ENCODE measurements at places on chromosomes 2 and 18.

DNA sequence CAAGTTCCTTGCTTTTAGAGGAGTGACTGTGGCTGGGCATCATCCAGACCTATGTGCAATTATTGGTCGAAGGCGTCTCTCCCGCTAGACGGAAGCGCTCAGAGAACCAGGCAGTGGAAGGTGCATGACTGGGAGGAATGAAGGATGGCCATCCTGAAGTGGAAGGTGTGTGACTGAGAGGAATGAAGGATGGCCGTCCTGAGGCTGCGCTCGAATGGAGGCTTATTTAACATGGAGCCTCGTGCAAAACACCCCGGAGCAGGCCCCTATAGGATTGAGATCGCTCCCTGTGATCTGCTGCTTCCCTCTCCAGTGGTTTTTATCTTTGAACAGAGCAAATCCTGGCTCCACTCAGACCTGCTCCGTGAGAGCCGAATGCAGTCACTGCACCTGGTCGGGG lies 140.2 kb upstream of the ID2 start:
- ATAC-seq: no peak
- peaks cover 32% of the 10 kb centered on the region for H3K27me3 ChIP-seq
- H3K36me3 ChIP-seq: no peaks in the 10 kb centered on the region
- no peak overlapping the region for H3K4me3 ChIP-seq
- H3K27ac ChIP-seq: peak overlapping the region; percentile 98

DNA sequence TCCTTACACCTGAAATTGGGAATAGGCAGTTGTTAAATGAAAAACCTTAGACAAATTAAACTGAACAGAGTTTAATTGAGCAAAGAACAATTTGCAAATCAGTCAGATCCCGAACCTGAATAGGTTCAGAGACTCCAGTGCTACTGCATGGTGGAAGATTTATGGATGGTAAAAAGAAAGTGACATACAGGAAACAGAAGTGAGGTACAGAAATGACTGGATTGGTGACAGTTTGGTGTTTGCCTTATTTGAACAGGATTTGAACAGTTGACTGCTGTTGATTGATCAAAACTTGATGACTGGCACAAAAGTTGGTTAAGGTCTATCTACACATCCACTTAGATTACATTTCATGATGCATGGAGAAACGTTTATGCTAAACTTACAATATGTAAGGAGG lies 248.8 kb downstream of the HNMT start:
- peaks cover 6% of the 10 kb centered on the region for H3K36me3 ChIP-seq
- ATAC-seq: no peak
- no peak overlapping the region for H3K4me3 ChIP-seq
- H3K27ac ChIP-seq: no peak overlapping the region

DNA sequence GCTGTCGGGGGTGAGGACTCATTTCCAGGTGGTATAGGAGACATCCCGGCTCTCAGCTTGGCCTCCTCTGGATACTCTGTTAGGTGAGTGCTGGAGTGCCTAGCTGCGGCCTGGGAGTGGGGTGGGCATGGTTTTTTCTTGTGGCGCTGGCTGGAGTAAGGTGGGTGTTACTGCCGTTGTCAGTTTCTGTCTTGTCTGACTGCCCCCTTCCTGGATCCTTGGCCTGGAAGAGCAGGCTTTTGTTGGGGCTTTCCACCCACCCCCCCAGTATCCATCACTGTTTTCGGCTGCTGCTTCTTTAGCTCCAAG lies 69.2 kb downstream of the DGKD start:
- H3K27me3 ChIP-seq: no peaks in the 10 kb centered on the region
- H3K36me3 ChIP-seq: peaks cover 37% of the 10 kb centered on the region
- no peak overlapping the region for H3K4me3 ChIP-seq
- H3K27ac ChIP-seq: peak overlapping the region; percentile 86
- H3K4me1 ChIP-seq: peaks cover 86% of the 10 kb centered on the region

DNA sequence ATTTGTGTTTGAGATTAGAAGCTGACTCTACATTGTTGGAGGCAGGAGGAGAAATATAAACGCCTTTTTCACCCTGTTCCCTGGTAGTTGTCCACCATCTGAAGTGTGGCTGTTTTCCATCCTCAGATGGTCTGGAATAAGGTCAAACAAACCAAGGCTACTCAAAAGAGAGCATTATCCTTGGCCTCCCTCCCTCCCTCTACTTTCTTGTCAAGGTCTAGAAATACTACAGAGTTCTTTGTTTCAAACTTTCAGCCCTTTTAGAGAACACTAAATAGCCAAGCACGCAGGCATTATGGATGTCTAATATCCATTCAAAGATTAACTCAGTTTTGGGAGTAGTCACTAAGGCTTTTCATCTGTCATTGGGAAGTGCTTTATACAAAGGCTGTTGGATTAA lies 215.8 kb upstream of the ITGA4 start:
- ATAC-seq: no peak
- H3K27ac ChIP-seq: no peak overlapping the region
- H3K36me3 ChIP-seq: no peaks in the 10 kb centered on the region
- H3K4me3 ChIP-seq: no peak overlapping the region
- H3K27me3 ChIP-seq: no peaks in the 10 kb centered on the region

DNA sequence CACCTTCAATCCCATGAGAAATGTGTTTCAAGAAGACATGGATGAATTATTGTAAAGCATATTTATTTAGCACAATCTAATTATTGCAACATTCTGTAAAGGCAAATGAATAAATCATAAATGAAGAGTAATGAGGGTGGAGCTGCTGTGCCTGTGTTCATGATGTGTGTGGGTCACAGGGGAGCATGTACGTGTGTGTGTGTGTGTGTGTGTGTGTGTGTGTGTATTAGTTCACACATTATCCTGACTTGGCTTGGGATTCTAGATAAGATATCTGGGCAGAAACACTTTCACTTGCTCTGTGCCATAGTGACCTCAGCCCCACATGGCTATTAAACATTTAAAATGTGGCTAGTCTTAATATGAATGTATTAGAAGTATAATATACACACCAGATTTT lies 361.8 kb downstream of the ALK start:
- H3K27ac ChIP-seq: no peak overlapping the region
- H3K36me3 ChIP-seq: no peaks in the 10 kb centered on the region
- H3K27me3 ChIP-seq: peaks cover 2% of the 10 kb centered on the region
- no peaks in the 10 kb centered on the region for H3K4me1 ChIP-seq
- no peak for ATAC-seq

- peak overlapping the region; percentile 81 for H3K27ac ChIP-seq
- peak overlapping the region; percentile 94 for H3K4me3 ChIP-seq
- H3K27me3 ChIP-seq: no peaks in the 10 kb centered on the region
Measured at GRCh38 chr2:64987001-64987955, 1.9 kb upstream of the SLC1A4 start.

DNA sequence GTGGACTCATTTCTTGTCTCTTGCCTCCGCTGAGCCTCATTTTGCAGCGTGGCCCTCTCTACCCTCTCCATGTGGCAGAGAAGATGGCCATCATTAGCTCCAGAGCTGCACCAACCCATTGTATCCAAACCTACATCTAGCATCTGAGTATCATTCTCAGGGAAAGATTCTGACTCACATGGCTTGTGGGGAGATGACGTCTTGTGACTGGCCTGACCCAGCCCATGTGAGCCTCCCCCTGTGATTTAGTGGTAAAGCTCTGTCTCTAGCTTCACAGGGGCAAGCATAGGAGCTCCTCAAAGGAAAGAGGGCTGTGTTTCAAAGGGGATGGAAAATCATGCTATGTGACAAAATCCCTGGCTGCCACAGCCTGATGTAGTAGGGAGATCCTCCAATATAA lies 87.4 kb upstream of the RBMS1 start:
- no peak overlapping the region for H3K4me3 ChIP-seq
- no peak overlapping the region for H3K27ac ChIP-seq
- H3K36me3 ChIP-seq: no peaks in the 10 kb centered on the region
- H3K27me3 ChIP-seq: no peaks in the 10 kb centered on the region

- no peaks in the 10 kb centered on the region for H3K27me3 ChIP-seq
- no peak overlapping the region for H3K4me3 ChIP-seq
- H3K4me1 ChIP-seq: peaks cover 7% of the 10 kb centered on the region
- peaks cover 20% of the 10 kb centered on the region for H3K36me3 ChIP-seq
Measured at GRCh38 chr18:76428396-76429261, 66.4 kb downstream of the ZNF516 start.

Data from stimulated activated memory B cell treated with anti-CD40 and anti-IgM and Interleukin-4, amounts not matched to agents 10 μg/mL and 1 μg/mL and 100 μg/mL, for 72 hours (primary cell).